ENCODE measurements at places on chromosomes 2 and 18. TPM values are rescaled to one million over a fixed set of nuclear protein-coding genes. Genes with fewer than 3 reads are reported as not detected.

Gene MSTN
- polyA plus RNA-seq, result 32.8 TPM

Gene MYO5B
- polyA plus RNA-seq, result 1.6 TPM

Gene ACKR3
- 24.9 TPM for polyA plus RNA-seq

Gene MGAT4A
- polyA plus RNA-seq, result 3.8 TPM

- no peak for DNase-seq
These were observed 149.7 kb upstream of the KLHL29 start for GRCh38 chr2:23235292-23235691.

GRCh38 chr18:77008006-77008405 is 124.6 kb downstream of the MBP start:
- no peak for DNase-seq

- DNase-seq, result no peak
These were observed 164.9 kb upstream of the SERTAD2 start for GRCh38 chr2:64818664-64819060.

DNA sequence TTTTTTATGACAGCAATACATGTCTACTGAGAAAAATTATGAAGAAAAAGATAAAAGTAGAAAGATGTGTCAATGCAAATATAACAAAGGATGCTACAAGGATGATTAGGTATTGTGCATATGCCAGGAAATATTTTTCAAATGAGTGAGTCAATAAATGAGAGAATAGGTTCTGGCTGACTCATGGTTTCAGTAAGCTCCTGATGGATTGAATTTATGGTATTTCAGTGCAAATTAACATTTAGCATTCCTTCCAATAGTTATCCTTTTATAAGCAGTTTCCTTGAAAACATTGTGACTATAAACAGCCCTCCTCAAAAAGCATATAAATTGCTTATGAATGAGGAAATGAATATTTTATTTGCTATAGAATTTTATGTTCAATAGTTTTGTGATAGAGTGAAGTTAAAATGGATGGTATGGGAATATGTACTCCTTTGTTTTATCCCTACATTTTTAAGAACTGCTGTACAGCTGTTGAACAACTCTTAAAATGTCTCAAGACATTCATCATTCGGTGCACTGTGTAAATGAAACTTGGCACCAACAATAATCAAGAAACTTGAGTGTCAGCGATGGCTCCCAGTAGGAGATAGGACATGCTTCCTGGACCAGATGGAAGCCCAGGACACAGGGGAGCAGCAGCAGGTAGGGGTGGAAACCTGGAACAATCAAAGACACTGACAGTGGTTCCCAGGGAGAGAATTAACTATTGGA is 144.7 kb downstream of the PMAIP1 start:
- no peak for DNase-seq

GRCh38 chr2:209696836-209697711 is 74.6 kb upstream of the UNC80 start:
- DNase-seq, result no peak

- no peak for DNase-seq
These were observed 1.3 kb upstream of the IL1R1 start for GRCh38 chr2:102141011-102141943.

- DNase-seq, result no peak
These were observed 241.6 kb downstream of the PDE11A start for GRCh38 chr2:177830881-177831386.

DNA sequence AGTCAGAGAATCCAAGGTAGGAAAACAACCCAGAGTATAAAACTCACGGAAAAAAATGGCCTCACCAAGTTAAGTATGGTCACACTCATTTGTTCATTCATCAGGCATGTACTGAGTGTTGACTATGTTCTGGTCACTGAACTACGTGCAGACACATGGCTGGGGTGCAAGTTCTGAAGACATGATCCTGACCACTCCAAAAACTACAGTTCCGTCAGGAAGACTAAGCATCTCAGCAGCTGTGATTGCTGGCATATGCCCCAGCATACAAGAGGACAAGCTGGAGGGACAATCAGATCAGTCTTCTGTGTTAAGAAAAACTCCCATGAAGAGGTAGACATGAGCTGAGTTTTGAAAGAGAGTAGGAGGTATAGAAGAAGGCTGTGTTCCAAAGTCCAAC is 72.8 kb downstream of the TCF4 start:
- no peak for DNase-seq

DNA sequence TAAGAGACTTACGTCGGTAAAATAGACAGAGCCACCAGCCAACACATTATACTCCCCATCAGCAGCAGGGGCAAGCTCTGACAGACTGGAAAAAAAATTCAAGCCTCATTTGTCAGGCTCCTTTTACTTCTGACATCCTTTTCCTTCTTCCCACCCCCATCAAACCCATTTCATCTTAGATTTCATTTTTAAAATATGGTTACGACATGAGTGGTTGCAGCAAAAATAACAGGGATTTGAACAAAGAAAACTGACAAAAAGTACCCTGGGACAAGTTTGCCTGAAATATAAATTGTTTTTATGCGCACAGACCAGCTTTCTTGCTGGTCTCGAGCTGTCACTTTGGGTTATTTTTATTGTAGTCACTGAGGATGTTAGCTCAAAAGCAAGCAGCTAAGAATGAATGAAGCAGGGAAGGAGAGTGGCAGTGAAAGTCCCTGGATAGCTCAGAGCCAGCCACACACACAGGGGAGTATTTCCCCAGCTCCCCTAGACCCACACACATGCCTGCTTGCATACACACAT is 30.7 kb upstream of the LINC00305 start:
- DNase-seq, result no peak

GRCh38 chr2:61350777-61351176 is 120.1 kb downstream of the USP34 start:
- DNase-seq, result no peak

Data from forelimb muscle (tissue), 1 donor.